ENCODE measurements at places on chromosomes 11 and 22. TPM values are rescaled to one million over a fixed set of nuclear protein-coding genes. Genes with fewer than 3 reads are reported as not detected.

Gene INS
- 1.9 TPM for total RNA-seq

Gene VSIG2
- 6.9 TPM for total RNA-seq

Gene IL10RA
- total RNA-seq, result 18.3 TPM

DNA sequence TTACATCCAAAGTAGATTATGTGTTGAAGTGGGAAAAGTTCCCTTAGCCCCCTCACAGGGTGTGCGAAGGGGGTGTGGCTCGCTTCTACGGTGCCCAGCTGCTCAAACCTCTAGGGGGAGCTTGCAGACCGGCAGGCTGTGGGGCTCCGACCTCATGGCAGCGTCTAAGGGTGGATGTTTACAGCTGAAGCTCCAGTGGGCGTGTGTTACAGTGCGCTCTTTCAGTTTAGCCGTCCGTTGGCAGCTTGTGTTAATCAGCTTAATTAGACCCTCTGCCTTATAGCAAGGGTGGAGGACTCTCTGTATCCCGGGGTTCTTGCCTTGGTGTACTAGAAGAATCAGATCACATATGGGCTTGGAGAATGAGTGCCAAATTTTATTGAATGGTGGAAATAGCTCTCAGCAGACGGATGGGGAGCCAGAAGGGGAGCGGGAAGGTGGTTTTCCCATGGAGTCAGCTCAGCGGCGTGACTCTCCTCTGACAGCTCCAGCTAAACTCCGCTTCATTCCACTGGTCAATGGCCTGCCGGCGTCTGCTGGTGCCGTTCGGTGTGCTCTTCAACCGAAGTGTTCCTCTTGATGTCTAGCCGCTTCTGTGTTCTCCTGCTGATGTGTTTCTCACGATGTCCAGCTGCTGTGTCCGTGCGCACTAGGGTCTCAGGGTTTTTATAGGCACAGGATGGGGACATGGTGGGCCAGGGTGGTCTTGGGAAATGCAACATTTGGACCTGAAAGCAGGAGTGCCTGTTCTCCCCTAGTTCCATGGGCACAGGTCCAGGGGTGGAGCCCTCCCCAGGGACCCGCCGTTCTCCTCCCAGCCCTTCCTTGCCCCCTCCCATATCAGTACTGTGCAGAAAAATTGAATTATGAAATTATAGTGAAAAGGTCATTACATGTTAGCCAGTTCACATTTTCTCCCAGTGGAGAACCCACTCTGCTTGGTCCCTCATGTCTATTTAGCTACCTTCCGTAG lies 28.6 kb upstream of the OR10G7 start:
- H3K36me3 ChIP-seq, result no peaks in the 10 kb centered on the region
- no peak overlapping the region for H3K27ac ChIP-seq

DNA sequence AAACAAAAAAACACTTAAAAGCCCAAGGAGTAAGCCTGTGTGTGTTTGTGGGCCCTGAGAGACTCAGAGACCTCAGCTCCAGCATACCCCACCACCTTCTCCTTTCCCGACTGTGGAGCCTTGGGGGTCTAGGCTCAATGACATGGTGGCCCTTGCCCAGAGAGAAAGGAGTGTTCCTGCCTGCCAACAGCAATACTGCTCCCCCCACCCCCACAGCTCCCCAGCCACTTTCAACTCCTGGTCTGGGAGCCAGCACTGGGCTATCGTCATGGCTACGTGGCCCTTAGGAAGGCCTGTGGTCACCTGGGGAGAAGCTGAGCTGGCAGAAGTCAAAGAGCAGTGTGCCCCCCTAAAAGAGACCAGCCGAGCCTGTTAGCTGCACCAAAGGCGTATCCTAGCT lies 2.6 kb downstream of the PPP1R14B start:
- no peak for DNase-seq
- no peak overlapping the region for H3K27ac ChIP-seq
- H3K27me3 ChIP-seq, result no peaks in the 10 kb centered on the region
- no peak overlapping the region for H3K4me3 ChIP-seq
- no peaks in the 10 kb centered on the region for H3K4me1 ChIP-seq

DNA sequence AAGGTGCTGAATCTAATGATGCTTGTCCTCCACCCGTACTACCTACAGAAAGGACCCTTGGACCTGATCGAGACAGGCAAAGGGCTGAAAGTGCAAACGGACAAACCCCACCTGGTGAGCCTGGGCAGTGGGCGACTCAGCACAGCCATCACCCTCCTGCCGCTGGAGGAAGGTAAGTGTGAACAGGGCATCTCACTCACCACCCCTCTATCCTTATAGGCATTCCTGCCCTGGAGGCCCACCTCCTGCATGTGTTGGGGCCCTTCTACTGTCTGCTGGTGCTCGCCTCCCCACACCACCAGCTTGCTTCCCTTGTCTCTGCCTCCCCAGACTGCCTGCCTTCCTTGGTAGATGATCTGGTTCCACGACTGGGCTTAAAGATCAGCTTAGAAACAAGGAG lies 7.1 kb downstream of the PHLDB1 start:
- H3K36me3 ChIP-seq, result no peaks in the 10 kb centered on the region
- peak; percentile 25 for DNase-seq
- no peaks in the 10 kb centered on the region for H3K27me3 ChIP-seq
- no peak overlapping the region for H3K27ac ChIP-seq
- no peak overlapping the region for H3K4me3 ChIP-seq
- peaks cover 2% of the 10 kb centered on the region for H3K4me1 ChIP-seq

DNA sequence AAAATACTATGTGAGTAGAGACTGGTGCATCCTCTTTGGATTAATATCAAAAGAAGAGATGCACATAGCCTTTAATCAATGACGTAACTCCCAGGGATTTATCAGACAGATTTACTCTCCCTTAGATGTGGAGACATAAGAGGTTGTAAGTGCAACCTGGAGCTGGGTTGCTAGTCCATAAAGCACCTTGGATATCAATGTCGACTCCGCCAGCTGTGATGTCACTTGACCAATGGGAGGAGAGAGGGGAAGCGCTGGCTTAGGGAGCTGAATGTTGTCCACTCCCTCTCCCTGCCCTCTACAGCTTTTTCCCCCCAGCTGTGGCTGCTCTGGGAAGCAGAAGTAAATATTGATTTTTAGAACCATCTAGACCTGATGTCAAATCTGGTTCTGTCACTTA lies 28.9 kb upstream of the TMEM86A start:
- no peaks in the 10 kb centered on the region for H3K36me3 ChIP-seq
- H3K4me1 ChIP-seq, result no peaks in the 10 kb centered on the region
- no peak for DNase-seq
- H3K27ac ChIP-seq, result no peak overlapping the region
- no peak overlapping the region for H3K4me3 ChIP-seq

GRCh38 chr22:49239264-49240015 lies 588.2 kb downstream of the BRD1 start:
- H3K27ac ChIP-seq, result no peak overlapping the region
- H3K4me1 ChIP-seq, result no peaks in the 10 kb centered on the region
- no peak for DNase-seq

- H3K36me3 ChIP-seq, result no peaks in the 10 kb centered on the region
- no peak overlapping the region for H3K27ac ChIP-seq
- no peak overlapping the region for H3K4me3 ChIP-seq
- no peaks in the 10 kb centered on the region for H3K27me3 ChIP-seq
- no peak for DNase-seq
Observed at GRCh38 chr11:108278546-108278945, 55.7 kb downstream of the ATM start.

GRCh38 chr11:35324183-35324886 lies 95.0 kb downstream of the SLC1A2 start:
- no peaks in the 10 kb centered on the region for H3K27me3 ChIP-seq
- DNase-seq, result no peak
- H3K27ac ChIP-seq, result no peak overlapping the region
- H3K4me1 ChIP-seq, result no peaks in the 10 kb centered on the region
- no peak overlapping the region for H3K4me3 ChIP-seq

GRCh38 chr22:29205252-29205593 lies 473 bp upstream of the EMID1 start:
- H3K27me3 ChIP-seq, result no peaks in the 10 kb centered on the region
- DNase-seq, result no peak
- H3K4me3 ChIP-seq, result no peak overlapping the region

DNA sequence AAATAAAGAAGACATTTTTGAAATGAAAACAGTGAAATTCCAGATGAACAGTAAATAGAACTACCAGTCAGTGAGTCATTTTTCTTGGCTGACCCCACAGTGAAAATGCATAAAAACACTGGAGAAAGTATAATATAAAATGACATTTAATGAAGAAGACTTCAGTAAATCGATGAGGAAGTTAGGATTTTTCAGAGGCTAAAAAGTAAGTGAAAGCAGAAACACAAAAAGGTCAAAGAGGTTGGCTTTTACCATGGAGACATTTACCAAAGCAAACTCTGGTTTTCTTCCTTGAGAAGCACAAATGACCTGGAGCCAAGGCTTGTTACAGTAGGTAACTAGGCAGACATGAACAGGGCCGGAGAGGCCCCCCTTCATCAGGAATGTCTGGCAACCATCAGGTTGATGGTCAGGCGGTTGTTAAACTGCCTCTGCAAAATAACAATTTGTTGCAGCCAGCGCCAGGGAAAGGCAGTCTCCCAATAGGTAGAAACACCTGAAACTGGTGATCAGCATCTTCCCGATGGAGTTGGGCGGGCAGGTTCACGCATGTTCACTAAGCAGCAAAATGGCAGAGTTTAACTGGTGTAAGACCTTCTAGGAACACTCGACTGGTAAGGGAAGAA lies 16.7 kb upstream of the TMEM123 start:
- DNase-seq, result no peak
- H3K27ac ChIP-seq, result no peak overlapping the region
- no peaks in the 10 kb centered on the region for H3K27me3 ChIP-seq
- H3K4me1 ChIP-seq, result no peaks in the 10 kb centered on the region
